ENCODE measurements at places on chromosomes 11 and 22.

- DNase-seq, result peak; percentile 57
Observed at GRCh38 chr22:27637604-27638003, 164.0 kb downstream of the MN1 start.

DNA sequence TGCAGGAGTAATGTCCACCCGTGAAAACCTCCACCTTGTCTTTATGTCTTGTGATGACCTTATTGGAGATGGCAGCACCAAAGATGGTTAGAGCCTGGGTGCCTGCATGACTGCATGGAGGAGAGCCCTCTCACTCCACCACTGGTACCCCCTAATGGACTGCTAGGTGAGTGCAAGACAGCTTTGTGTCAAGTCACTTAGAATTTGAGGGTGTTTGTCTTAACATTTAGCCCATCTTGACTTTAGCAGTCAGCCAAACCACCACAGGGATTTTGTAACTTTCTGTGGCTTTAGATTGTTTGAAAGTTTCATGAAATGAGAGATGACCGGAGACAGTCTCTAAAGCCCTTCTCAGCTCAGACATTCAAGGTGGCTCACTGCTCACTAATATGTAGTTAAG, 232.9 kb upstream of the NCAM1 start:
- no peak for DNase-seq

- DNase-seq, result peak; percentile 29
Observed at GRCh38 chr11:18392434-18393321, 1.7 kb upstream of the LDHA start.

GRCh38 chr11:130318031-130318673, 3.4 kb upstream of the ZBTB44 start:
- DNase-seq, result no peak

DNA sequence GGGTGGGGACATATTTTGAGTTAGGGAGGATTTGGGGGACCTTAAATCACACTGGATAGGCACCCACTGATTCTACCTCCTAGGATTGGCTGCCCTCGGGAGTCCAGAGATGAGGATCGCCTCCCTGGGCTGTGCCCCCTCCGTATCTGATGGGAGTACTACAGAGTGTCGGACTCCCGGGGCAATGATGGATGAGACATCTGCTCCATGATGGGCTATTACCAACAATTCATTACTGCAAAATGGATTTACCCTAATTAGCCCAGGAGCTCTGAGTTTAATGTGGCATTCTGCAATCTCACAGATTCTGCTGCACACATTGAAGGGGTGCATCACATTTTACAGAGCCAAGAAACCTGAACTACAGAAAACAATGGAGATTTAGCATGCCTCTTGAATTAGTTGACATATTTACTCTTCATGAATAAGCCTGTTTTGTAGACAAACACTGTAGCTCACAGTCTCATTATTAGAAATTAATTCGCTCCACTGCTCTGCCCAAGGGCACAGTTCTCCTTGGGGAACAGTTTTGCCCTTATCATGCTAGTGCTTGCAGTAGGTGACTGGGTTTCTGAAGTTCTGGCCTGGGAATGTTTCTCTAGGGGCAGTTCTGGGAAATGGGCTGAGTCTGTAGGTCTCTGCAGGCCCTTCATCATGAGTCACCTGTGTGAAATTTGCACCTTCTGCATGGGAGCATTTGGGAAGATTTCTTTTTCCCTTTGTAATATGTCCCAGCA, 217.1 kb upstream of the PLET1 start:
- DNase-seq, result no peak

GRCh38 chr11:121961321-121961801, 154.7 kb downstream of the BLID start:
- peak; percentile 51 for DNase-seq

GRCh38 chr11:10108915-10109680, 184.9 kb downstream of the SBF2 start:
- peak; percentile 90 for DNase-seq

All from AG10803 (cell line).